ENCODE measurements at places on chromosomes 4 and X. TPM values are rescaled to one million over a fixed set of nuclear protein-coding genes. Genes with fewer than 3 reads are reported as not detected.

DNA sequence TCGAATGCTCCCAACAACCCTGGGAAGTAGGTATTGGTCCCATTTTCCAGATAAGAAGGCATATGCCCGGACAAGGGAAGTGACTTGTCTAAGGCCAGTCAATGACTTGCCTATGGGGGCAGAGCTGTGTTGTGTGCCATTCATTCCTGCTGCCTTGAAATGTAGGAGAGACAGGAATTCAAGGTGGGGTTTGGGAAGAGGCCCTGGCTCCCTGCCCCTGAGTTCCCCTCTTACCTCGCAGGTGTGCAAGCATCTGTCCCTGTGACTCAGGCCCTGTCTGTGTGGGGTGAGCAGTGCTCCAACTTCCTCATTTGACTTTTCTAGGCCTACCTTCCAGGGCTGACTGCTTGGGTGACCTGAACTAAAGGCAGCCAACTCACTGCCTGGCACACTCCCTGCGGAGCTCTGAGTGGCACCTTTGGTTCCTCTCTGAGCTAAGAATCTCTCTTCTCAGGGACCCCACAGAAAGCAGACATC is 5.1 kb downstream of the EFNB1 start:
- no peak for DNase-seq

DNA sequence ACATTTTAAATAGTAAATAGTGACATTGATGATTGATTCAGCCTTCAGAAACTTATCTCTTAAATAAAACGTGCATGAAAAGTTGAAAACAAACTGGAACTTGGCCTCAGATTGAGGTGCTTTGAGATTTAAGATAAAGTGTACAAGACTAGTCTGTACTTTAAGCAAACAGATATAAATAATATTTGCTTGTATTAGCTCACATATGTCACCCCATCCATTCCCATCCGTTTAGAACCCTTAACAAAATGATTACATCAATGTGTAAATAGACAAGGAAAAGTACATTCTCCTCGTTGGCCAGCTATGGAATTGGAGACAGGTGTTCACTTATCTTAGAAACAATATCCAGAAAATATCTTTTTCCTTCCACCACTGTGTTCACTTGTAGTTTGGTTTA is 130.8 kb downstream of the BANK1 start:
- no peak for DNase-seq

TMEM150C gene
- total RNA-seq, result 3.3 TPM

DKC1 gene
- total RNA-seq, result 22.8 TPM

ARMCX2 gene
- 102 TPM for total RNA-seq

GRCh38 chr4:14528918-14529317 is 473.4 kb upstream of the CPEB2 start:
- DNase-seq, result peak; percentile 5

DNA sequence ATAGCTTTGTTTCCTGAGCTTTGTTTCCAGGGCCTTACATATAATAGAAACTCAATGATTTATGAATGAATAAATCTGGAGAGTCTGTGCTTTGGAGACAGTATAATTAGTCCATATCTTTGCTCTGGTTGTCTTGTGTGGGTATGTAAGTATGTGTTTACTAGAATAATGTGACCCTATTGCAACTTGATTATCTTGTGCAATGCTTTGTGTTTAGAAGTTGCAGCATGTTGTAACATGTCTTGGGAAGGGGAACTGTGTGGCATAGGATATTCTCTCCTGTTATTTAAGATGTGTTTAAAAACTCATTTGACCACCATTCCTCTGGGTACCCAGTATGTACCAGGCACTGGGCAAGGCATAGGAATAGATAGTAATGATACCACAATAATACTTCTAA is 6.1 kb downstream of the SPATA18 start:
- DNase-seq, result no peak

NHSL2 gene
- 7.8 TPM for total RNA-seq

DNA sequence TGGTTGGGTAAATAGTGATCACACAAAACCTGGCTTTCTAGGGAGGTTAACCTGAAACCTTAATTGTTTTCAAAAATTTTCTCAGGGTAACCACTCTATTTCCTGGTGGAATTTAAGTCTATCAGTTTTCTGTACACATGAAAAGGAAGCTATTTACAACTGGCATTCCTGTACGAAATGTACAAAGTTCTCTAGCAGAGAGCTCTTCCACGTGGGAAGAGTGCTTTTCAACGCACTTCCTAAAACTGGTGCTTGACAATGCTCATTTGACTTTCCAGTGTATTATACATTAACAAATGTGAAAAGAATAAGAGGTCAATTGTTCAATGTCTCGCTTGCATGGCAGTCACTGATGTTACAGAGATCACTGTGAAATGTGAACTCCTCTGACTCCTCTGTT is 2.8 kb upstream of the SOD3 start:
- DNase-seq, result no peak

DNA sequence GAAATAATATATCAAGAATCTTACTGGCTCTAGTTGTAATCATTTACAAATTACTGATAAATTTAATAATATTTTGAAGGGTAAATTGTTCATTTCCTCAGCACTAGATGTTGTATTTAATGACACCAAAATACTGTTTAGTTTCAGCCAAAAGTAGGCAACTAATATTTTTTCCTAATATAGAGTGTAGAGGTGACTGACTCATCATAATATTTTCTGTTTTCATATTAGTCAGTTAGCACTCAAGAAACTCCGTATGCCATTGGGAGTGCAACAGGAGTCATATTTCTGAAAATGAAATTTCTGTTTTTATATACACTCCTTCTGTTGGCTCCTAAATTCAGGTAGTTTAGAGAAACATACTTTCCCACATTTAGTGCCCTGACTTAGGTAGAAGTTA is 36.6 kb upstream of the PTPN13 start:
- DNase-seq, result no peak

DNA sequence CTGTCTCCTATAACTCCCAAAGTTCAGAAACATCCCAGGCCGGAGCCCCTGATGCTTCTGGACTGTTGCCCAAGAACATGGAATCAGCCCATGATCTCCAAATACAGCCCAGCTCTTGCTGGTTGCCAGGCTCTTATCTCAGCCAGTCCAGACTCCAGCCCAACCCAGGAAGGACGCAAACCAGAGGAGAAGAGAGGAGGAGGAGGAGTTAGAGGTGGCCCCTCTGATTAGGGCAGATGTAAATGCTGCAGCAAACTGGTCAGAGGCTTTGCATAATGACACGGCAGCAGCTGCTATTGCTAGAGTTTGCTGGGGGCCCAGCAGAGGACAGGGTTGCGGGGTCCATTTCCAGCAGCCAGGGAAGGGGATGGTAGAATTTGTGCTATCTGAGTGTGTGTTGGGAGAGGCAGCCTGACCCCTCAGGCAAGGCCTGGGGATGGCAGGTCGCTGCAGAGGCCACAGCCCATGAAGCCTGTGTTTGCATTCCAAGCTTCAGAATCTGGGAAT is 4.2 kb upstream of the OTUD5 start:
- DNase-seq, result peak; percentile 33

ING2 gene
- total RNA-seq, result 11.5 TPM

DNA sequence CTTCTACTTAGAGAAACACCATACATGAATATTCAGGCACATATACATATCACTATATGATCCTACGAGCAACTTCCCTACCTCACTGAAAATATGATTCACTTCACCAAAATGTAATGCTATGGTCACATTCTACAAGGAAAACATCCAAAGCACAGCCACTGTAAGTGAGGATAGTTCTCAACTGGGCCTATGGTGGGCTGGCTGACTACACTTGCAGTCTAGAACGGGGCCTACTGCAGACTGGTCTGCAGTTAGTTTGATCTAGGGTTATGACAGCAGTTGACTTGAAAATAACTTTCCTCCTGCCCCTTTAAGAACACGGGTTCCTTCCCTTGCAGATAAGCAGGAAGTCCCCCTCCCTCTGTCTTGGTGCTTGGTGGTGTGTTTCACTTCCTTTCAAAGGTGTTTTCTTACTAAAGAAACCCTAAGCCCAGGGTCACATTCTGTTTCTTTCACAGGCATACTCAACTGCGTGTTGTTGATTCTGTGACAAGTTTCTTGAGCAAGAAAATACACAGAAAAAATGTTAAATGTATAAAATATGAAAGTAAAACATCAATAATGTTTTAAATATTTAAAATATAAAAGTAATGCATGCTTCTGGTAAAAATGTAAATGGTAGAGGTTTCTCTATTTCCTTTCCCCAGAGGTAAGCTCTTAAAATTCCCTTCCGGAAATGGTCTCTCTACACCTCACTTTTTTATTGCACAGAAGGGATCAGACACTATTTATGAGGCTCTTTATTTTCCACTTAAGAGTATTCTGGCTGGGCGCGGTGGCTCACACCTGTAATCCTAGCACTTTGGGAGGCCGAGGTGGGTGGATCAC is 18.0 kb upstream of the TMSB4X start:
- peak; percentile 71 for DNase-seq

DNA sequence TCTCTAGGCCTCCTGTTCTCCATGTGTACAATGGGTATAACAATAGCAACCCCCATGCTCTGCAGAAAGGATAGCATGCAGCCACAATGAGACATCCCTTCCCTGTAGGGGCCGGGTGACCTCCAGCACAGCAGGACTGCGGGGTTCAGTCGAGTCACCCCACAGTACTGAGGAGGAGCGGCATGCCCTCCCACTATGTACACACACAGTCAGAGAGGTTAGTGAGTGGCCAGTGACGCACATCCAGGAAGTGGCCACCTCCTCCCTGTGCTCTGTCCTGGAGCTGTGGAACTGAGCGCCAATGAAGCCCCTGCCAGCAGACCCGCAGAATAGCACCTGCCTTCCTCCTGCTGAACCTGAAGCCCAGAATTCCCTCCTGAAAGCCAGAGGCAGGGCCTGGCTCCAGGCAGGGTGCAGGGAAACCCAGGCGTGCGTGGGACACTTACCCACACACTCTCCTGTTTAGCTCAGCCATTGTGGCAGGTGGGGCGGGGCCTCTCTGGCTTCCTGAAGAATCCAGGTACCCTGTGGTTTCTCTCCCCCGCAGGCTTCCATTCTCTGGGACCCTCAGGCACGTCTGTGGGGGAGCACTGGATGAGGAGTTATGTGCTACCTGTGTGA is 50.0 kb downstream of the WFS1 start:
- no peak for DNase-seq

DNA sequence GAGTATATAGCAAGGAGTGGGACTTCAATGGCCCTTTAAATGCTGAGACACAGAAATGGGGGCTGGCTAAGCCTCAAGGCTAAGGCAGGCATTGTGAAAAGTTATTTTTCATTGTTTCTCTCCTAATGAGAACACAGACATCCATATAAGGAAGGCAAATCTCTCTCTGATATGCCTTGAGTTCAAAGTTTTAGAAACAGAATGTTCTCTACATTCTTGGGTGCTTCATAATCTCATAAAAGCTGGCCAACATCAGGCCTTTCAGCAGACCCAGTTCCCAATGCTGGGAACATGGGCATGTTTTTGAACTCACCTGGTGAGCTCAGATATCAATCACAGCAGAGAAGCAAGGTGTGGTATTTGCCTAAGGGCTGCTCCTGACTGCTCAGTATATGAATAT is 19.4 kb upstream of the RAB40A start:
- no peak for DNase-seq

- no peak for DNase-seq
Observed at GRCh38 chr4:72809208-72809607, 240.2 kb upstream of the ADAMTS3 start.

GRCh38 chr4:15883610-15884243 is 54.8 kb downstream of the FGFBP1 start:
- no peak for DNase-seq

GRCh38 chr4:158314756-158315487 is 104.6 kb downstream of the TMEM144 start:
- DNase-seq, result peak; percentile 88

DNA sequence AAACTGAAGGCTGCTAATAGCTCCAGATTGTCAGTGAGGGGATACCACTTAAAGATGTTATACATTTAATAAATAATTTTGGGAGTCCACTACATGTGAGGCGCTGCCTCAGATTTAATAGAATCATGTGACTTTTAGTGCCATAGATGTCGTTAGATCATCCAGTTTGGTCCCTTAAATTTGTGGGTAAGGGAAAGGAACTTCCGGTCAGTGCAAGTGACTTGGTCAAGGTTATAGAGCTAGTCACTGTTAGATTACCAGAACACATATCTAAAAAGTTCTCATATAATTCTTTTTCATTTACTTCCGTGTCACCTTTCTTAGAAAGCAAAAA is 529 bp upstream of the UBA6 start:
- DNase-seq, result no peak

PABPC1L2A gene
- total RNA-seq, result not detected

GRCh38 chr4:87853891-87854290 is 21.1 kb downstream of the MEPE start:
- DNase-seq, result no peak

GRCh38 chr4:15012017-15012788 is 9.9 kb downstream of the CPEB2 start:
- DNase-seq, result no peak

- no peak for DNase-seq
Observed at GRCh38 chr4:170399581-170400293, 310.0 kb upstream of the AADAT start.

TAB3 gene
- total RNA-seq, result 8.1 TPM

- DNase-seq, result no peak
Observed at GRCh38 chrX:2360731-2361130, 140.0 kb downstream of the DHRSX start.

GRCh38 chr4:56655209-56655626 is 25.9 kb downstream of the HOPX start:
- peak; percentile 69 for DNase-seq

DNA sequence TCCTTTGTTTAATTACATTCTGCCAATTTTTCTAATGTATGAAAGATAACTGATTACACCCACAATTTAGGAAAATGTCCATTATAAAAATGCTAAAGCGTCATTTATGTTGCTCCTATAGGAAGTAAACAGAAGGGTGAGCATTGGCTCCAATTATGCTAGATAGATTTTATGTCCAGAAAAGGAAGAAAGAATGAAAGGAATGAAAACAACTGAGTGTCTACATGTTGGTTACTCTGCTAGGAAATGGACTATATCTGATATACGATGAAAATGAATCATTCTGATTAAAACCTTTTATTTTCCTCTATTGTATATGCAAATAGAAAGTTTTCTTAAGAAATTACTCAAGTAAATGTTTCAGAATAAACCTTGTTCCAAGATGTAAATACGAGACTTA is 1.6 kb downstream of the ENAM start:
- DNase-seq, result no peak

DNA sequence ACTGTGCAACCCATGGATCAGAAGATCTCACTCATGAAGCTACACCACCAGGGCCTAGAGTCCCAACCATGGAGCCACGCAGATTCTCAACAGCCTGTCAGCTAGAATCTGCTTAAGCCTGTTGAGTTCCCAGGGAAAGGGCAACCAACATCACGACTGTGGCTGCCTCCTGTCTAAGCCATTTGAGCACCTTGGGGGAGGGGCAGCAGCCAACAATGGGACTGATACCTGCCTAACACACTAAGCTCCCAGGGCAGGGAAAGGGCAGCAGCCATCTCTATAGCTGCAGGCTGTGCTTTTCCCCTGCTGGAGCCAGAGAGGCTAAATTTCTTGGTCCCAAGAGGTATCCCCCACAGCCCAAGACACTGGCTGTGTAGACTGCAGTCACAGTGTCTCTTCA is 96.5 kb upstream of the TCEAL2 start:
- no peak for DNase-seq

LDB2 gene
- total RNA-seq, result 48.3 TPM

DNA sequence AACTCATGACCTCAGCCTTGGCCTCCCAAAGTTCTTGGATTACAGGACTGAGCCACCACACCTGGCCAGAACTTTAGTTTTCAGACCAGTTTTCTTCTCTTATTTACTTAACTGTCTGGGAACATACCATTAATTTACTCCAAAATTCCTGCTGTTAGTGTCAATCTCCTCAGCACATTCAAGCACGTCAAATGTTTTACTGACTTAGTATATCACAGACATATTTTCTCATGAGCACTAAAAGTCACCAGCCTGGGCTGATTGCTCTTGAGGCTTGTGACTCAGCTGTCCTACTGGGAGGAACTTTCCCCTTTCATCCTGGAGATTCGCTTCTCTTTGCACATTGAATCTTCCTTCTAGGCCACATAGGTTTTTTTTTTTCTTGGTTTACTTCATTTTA is 109.6 kb downstream of the PCDH18 start:
- no peak for DNase-seq
